Activated naive CD8-positive, alpha-beta T cell treated with anti-CD3 and anti-CD28 coated beads, Interleukin-2, amount 10 ng/mL, durations not matched to agents 7 days and 5 days (primary cell): ENCODE measurements at places on chromosomes 12 and 14. TPM values are rescaled to one million over a fixed set of nuclear protein-coding genes. Genes with fewer than 3 reads are reported as not detected.

- DNase-seq: no peak
Measured at GRCh38 chr14:61698206-61698980, 3.1 kb downstream of the HIF1A start.

DNA sequence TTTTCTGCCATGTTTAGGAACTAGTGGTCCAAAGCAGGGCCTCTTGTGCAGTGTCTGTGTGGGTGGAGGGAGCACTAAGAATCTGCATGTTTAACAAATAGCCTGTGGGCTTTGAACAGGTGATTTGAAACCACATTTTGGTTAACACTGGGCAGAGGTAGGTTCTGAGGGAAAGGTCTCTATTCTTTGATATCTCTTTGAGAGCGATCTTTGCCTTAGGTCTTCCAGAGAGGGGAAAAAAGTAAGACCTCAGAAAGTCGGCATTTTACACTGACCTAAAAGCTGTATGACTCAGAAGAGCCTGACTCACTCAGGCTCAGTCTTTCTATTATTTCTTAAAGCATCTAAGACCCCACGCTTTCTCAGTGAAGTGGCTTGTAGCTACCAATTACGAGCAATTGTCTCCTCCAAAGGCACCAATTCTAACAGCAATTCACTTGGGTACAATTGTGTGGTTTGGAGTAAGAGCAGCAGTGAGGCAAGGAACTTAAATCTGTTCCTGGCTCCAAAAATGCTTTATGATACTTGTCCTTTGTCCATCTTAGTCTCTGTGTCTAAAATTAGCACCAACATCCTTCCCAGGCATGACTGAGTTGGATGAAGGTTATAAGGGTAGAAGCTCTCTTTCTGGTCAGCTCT, 8.8 kb downstream of the EIF2B2 start:
- no peak for DNase-seq

- DNase-seq: peak; percentile 24
Measured at GRCh38 chr12:51869931-51870330, 18.0 kb upstream of the ANKRD33 start.

DNA sequence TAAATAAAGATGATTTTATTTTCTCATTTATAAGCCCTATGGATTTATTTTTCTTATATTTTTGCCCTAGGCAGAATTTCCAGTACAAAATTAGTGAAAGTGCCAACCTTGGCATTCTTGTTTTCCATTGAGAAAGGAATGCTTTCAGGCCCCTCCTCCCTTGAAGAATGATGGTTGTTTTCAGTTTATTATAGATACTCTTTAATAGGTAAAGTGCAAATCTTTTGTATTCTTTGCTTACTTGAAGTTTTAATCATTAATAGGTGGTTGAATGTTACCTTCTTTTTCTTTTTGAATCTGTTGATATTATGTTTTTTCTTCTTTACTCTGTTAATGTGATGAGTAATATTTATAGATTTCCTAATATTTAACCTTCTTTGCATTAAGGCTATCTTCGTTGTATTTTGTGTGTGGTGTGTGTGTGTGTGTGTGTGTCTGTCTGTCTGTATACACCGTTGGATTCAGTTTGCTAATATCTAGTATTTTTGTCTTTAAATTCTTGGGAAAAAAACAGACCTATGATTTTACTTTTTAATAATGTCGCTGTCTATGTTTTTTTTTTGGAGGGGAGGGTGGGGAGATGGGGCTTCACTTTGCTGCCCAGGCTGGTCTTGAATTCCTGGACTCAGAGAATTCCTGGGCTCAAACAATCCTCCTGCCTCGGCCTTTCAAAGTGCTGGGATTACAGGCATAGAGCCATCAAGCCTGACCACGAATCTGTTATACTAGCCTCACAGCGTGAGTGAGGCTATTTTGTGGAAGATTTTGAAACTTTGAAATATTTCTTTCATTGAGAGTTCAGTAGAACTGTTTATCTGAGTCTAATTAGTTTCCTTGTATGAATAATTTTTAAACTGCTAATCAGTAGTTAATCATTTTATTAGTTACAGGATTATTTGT, 13.5 kb downstream of the SRGAP1 start:
- DNase-seq: no peak

- peak; percentile 28 for DNase-seq
Measured at GRCh38 chr14:100584056-100585031, 2.9 kb downstream of the BEGAIN start.

DNA sequence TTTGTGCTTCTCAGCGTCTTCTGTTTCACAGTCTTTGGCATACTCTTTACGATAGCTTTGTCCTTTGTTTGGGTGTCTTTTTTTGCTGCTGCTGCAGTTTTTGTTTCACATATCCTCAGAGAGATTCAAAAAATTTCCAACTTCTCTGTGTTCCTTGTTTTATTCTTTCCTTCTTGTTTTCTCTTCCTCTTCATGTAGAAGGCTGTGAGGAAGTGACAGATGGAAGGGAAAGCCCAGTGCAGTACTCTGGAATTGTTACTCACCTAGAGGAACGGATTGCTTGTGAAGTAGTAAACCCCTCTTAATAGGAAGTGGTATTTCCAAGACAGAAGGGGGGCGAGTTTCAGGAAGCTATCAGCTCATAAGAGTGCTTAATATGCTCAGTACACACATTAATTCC, 1.7 kb downstream of the CREBL2 start:
- DNase-seq: no peak

- DNase-seq: no peak
Measured at GRCh38 chr12:66742508-66743367, 63.9 kb upstream of the GRIP1 start.

GRCh38 chr14:53536446-53536845, 383.3 kb upstream of the DDHD1 start:
- no peak for DNase-seq

DNA sequence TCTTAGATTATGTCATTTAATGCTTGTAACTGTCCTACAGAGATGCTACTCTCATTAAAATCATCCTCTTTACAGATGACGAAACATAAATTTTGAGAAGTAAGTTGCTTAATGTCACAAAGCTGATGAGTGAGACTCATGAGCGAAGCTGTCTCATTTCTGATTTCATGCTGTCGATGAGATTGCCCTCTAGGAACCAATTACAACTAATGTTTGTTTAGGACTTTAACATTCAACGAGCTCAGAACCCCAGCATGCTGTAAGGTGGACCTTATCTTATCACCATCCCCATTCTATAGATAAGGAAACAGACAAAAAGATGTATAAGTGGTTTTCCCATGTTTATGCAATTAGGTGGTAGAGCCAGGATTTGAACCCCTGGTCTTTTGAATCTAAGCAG, 23.1 kb downstream of the BHLHE41 start:
- no peak for DNase-seq

Gene GMPR2
- total RNA-seq: 82.2 TPM

Gene ADCY6
- not detected for total RNA-seq

Gene SLC2A14
- 0.11 TPM for total RNA-seq

Gene LRP1-AS
- total RNA-seq: not detected

- DNase-seq: no peak
Measured at GRCh38 chr14:88825078-88825458, 617 bp downstream of the TTC8 start.

DNA sequence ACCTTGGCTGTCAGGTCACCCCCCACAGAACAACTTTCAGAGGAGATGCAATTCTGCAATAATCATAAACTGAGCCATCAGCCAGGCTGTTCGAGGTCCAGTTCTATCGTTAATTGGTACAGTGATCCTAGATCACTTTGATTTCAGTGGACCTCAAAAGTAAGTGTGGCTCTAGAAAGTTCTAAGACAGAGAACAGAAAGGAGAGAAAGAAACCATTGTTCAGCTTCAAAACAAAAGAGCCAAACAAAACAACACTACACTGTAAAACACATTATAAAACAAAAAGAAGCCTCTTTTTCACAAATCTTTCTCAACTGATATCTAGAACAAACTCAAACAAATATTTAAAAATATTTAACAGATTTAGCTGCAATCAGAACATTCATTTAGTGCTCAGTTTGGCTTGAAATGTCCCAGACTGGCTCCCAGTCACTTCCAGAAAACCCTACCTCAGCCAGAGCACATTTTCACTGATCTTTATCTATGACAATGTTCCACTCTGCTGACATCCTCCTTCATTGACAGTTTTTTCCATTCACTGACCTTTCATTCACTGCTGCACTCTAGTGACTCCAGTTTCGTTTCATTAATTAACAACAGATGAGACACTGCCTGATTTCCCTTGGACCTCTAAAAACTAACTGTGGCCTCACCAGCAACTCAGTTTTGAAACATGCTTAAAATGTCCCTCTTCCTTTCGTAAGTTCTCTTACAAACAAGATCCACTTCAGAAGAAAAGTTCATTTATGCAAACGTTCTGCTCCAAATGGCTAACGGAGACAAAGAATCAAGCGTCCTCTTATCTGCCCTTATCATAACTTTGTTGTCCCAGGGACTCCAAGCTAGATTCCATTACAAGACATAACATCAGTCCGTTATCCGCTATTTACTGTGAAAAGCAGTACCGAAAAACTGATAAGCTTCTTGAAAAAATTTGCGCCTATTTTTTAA, 56.8 kb downstream of the DUSP16 start:
- DNase-seq: no peak

DNA sequence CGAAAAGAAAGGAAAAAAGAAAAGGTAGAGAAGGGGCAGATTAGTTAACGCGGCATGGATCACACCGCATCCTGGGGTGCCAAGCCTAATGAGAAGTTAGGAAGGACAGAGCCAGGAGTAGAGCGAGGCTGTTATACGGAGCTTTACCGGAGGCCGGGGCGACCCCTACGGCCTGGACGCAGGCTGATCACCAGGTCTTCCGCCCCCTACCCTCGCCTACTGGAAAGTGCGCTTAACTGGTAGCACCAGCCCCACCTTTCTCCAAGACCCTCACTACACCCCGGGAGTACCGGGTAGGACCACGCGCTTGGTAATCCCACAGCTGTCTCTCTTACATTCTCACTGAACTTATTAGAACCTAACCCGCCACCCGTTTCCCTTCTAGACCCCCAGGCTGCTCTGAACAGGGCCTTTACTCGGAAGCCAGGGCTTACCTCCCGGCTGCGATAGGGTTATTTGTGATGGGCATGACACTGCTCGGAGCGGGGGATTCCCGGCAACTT, 33.8 kb downstream of the WBP11 start:
- no peak for DNase-seq

GRCh38 chr14:92960706-92961566, 38.0 kb downstream of the CHGA start:
- no peak for DNase-seq

Gene SOX5
- not detected for total RNA-seq

Gene SIRT4
- 1.7 TPM for total RNA-seq

Gene GUCY2C
- total RNA-seq: not detected

GRCh38 chr12:25427337-25428249, 125.5 kb downstream of the LMNTD1 start:
- no peak for DNase-seq

Gene TUNAR
- not detected for total RNA-seq
